Small intestine (tissue), 16 donors: ENCODE measurements at places on chromosomes 1 and 21.

GRCh38 chr1:40594187-40594531 lies 62.7 kb downstream of the ZNF684 start:
- DNase-seq, result no peak

GRCh38 chr21:30518876-30519275 lies 16.9 kb upstream of the KRTAP19-5 start:
- no peak for DNase-seq

- peak; percentile 68 for DNase-seq
Observed at GRCh38 chr21:17466166-17466565, 46.7 kb upstream of the CXADR start.

DNA sequence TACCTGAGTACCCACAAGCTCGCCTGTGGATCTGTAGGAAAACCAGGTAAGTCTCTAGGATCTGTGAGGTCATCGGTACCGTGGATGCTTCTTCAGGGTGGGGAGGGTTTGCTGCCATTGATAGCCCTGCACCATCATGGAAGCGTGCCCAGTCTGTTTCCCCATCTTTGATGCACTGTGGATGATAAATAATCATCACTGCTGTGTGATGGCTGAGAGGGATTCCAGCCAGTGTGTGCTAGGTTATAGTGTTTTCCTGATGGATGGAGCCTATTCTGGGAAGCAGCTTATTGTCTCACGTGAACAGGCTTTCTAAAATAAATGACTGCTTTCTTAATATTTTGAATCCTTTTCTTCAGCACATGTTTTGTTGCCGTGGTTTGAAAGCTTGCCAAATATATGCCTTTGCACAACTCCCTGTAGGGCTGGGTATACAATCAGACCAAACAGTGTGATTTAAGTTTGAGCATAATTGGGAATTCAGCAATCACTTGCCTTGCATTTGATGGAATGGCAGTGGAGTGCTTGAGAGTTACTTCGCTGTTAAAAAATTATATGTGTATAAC lies 113.8 kb downstream of the CAMTA1 start:
- DNase-seq, result no peak

GRCh38 chr1:30452170-30452569 lies 271.2 kb downstream of the MATN1 start:
- DNase-seq, result no peak

DNA sequence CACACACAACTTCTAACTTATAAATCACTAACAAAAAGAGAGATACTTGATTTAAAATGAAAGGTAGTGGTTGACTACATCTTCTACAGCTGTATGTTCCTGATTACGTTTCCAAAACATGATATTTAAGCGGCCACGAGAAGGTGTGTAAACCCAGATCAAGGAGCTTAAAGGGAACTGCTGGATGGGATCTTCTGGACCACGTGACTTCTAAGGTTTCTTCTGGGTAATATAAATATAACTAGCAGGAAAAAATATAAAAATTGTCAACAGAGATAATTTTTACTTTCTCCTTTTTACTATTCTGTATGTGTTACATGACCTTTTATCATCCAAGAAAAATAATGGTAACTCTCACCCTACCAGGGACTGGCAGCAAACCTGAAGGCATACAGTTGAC lies 66.2 kb downstream of the TTLL7 start:
- no peak for DNase-seq

DNA sequence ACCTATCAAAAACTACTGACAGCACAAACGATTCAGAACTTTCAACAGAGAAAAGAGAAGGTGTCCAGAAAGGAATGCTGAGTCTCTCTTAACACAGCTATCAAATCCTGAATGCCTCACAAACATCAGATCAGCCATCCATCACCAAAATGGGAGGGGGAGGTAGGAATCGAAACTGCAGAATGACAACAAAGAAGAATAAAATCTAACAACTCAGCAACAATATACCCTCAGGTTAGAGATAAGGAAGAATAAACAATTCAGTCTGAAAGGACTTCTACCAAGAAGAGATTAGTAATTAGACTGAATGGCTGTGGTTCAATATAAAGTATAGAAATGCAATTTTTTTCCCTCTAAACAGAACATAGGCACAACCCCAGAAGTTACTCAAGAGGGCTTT lies 94.4 kb downstream of the RERE start:
- no peak for DNase-seq

DNA sequence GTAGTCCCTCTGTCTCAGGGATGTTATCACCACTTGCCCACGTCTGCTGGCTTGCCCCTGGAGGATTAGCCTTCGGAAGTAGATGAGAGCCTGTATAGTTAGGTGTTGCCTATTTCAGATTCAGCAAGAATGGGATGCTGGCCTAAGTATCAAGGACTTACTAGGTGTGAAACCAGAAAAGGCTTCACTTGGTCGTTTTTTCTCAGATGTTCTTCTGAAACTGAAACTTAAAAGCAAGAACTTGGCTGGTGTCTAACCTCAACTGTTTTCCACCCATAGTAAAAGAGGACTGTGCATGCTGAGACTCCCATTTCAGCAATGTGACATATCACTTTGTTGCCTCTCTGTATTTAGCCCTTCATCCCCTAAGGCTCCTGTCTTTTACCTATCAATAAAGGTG lies 67.0 kb upstream of the LRRC53 start:
- no peak for DNase-seq

DNA sequence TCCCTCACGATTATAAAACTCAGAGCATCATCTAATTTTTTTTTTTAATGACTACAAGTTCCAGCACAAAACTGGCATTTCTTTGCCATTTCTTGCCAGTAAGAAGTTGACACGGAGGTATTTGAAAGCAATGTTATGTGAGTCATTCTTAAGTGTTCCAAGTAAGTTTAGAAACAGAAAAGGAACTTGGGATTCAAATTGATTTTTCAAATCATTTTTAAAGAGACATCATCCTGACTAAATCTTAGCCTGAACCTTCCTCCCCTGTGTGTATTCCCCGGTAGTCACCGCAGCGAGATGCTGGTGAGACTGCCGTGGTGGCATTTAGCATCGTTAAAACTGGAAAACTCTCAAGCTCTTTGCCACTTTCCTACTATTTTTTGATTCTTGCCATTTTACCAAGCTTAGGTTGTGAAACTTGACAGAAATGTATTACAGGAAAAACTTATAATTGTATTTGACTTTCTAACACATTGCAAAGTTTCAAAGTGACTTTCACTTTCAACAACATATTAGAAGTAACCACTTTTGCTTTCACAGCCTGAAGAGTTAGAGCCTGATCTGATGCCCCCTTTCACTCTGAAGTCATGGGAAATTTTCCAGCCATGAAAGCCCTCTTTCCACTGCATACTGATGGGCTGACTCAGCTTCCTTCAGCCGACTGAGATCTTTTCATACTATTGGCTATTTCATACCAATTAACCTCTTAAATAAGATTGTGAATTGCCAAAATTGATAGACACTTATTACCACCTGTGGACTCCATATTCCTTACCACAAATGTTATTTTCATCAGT lies 61.4 kb downstream of the OLFML2B start:
- no peak for DNase-seq

DNA sequence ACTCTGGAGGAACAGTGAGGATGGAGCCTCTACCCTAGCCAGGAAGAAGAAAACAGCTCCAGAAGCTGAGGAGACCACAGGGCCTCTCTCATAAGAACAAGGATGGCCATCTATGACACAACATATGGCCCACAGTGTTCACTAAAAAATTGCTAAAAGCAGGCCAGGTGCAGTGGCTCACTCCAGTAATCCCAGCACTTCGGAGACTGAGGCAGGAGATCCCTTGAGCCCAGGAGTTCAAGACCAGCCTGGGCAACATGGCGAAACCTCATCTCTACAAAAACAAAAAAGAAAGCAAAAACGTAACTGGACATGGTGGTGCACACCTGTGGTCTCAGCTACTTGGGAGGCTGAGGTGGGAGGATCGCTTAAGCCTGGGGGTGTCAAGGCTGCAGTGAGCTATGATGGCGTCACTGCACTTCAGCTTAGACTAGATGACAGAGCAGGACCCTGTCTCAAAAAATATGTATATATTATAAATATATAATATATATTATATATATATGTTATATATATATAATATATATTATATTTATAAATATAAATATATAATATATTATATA lies 103.1 kb downstream of the TOMM20 start:
- DNase-seq, result no peak

- no peak for DNase-seq
Observed at GRCh38 chr1:26315874-26316850, 1.6 kb upstream of the CD52 start.

GRCh38 chr21:42658320-42659105 lies 5.1 kb downstream of the PDE9A start:
- no peak for DNase-seq

DNA sequence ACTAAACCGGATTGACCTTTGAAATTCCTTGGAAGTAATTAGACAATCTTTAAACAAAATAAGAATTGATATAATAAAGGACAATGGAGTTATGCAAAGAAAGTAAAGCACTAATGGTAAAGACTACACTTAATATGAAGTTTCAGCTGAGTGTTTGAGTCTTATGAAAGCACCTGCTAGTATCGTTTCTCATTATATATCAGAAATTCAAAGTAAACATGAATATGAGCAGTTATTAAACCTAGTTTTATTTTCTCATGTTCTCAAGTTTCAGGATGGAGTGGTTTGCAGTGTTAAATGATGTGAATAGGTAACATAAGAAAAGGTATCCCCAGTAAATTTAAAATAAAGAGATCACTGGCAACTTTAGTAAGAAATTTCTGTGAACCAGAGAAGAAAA lies 188.6 kb downstream of the ZP4 start:
- DNase-seq, result no peak

GRCh38 chr1:108044318-108044717 lies 79.3 kb upstream of the VAV3 start:
- no peak for DNase-seq

GRCh38 chr1:228459091-228459993 lies 27.8 kb upstream of the RNF187 start:
- peak; percentile 80 for DNase-seq

DNA sequence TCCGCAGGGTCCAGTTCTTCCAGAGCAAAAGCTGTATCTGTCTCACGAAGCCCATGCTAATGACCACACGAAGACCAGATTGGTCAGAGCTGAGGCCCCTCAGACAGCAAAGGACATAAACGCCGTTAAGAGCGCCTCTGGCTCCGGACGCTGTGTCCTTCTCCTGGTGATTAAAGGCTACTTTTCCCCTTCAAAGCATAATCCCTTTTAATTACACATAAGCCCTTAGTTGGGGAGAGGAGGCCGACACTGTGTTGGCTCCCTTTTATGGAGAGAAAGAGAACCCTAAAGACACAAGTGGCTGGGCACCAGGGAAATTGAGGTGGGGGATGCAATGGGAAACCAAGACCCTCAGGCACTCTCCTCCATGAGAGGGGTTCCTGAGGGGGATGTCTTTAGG lies at the start of gene ABCA4:
Gene ABCA4 (minus strand): TSS at position 158 of the 400 bp plus-strand sequence. CDS start 103 bp downstream, at position 55.
- DNase-seq, result no peak

GRCh38 chr21:32412162-32413014 lies at the start of gene EVA1C:
Gene EVA1C, plus strand, starts transcription at chr21:32412706. Its CDS starts 148 bp downstream, at chr21:32412854.
- DNase-seq, result peak; percentile 84

DNA sequence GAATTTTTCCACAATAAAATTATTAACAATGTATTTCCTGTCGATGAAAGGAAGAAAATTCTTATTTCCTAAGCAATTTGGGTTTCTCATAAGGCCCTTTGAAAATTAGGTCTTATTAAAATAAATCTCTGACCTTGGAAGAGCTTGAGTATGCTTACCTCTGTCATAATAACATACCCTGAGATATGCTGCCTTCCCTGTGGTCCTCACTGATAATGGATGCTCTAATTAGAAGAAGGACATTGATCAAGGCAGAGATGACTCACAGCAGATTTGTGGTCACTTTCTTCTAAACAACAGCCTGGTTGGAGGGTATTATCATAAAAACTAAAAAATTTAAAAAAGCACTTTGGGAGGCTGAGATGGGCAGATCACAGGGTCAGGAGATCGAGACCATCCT lies 217.8 kb downstream of the GRIK1 start:
- DNase-seq, result no peak

DNA sequence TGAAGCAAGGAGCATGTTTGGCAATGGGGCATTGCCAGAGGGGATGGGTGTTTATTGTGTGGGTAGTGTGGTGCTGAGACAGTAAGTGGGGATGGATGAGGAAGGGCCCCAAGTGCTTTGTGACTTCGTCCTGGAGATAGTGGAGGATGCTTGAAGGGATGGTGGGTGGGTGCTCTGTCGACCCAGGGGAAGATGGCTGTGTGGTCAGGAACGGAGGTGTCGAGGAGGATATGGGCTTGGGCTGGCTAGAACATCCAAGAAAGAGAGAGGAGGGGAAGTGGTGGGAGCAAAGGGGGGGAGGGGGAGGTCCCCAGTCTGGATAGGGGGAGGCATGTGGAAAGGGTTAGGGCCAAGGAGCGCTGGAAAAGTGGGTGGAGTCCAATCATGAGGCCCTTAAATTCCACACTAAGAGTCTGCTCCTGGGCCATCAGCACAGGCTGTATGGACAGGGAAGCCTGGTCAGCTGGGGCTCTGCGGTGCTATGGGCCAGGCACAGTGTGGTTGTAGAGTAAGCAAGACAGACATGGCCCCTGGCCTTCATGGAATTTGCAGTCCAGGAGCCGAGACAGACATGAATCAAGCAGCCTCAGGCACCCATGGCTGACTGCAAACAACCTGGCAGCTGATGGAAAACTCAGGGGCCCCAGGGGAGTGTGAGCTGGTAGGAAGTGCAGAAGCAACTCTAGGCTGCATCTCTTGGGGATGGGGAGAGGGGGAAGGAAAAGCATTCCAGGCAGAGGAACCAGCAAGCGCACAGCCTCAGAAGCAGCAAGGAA lies 36.3 kb downstream of the EDN2 start:
- no peak for DNase-seq

DNA sequence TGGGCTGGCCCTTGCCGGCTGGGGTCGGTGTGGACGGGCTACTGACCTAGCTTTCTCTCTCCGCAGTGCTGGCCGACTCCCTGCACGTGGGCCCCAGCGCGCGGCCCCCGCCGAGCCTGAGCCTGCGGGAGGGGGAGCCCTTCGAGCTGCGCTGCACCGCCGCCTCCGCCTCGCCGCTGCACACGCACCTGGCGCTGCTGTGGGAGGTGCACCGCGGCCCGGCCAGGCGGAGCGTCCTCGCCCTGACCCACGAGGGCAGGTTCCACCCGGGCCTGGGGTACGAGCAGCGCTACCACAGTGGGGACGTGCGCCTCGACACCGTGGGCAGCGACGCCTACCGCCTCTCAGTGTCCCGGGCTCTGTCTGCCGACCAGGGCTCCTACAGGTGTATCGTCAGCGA lies 34.9 kb downstream of the PTGFRN start:
- DNase-seq, result no peak

GRCh38 chr1:59446257-59446901 lies 149.5 kb downstream of the FGGY start:
- no peak for DNase-seq

DNA sequence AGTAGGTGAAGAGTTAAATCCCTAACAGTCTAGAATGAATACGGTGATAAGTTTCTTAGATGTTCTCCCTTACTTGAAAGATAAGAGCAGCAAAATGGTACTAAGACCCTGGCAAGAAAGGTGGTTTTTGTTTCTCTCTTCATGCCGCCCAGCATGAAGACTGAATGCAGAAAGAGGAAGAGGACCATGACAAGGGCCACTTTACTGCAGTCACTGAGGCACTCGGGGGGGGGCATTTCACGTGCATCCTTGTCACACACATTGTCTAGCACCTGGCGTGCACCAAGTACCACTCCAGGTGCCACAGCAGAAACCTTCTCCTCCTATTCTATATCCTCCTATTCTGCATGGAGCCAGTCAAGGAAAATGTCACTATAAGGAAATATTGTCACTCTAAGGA lies 222.0 kb downstream of the TOMM20 start:
- no peak for DNase-seq
